ENCODE measurements at places on chromosomes 16 and 17.

GRCh38 chr16:75374388-75374787 lies 58.9 kb downstream of the CFDP1 start:
- no peak for DNase-seq

- no peak for DNase-seq
These were observed 1.7 kb upstream of the MAZ start for GRCh38 chr16:29804455-29805231.

DNA sequence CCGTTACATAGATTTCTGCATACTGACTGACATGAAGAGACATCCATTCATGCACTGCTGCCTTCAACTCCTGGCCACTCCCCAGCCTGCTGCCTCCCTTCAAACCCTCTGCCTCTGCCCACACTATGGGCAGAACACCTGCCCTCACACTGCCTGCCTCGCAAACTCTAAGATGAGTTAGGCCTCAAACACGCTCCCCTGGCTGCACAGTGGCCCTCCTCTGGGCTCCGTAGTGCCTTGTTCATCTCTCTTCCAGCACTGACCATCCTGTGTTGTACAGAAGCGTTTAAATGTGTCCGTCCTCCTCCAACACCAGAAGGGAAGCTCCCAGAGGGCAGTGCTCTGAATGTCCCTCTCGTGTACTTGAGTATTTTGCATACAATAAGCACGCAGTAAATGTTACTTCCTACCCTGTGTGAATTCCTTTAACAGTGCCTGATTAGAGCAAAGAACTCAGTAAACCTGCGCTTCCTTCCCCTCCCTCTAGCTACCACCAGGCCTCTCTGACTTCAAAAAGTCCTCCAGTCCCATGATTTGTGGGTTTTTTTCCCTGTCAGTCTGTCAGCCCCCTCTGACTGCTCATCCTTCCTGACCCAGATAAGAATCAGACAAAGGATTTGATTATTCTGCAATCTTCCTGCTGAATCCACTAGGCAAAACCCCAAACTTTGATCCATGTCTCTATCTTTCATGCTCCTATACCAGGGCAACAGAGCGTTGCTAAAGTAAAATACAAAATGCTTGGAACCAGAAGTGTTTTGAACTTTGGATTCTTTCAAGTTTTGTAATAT lies 3.9 kb downstream of the DHX33 start:
- no peak for DNase-seq

- DNase-seq: no peak
These were observed 229.8 kb downstream of the CPPED1 start for GRCh38 chr16:12573730-12574383.

DNA sequence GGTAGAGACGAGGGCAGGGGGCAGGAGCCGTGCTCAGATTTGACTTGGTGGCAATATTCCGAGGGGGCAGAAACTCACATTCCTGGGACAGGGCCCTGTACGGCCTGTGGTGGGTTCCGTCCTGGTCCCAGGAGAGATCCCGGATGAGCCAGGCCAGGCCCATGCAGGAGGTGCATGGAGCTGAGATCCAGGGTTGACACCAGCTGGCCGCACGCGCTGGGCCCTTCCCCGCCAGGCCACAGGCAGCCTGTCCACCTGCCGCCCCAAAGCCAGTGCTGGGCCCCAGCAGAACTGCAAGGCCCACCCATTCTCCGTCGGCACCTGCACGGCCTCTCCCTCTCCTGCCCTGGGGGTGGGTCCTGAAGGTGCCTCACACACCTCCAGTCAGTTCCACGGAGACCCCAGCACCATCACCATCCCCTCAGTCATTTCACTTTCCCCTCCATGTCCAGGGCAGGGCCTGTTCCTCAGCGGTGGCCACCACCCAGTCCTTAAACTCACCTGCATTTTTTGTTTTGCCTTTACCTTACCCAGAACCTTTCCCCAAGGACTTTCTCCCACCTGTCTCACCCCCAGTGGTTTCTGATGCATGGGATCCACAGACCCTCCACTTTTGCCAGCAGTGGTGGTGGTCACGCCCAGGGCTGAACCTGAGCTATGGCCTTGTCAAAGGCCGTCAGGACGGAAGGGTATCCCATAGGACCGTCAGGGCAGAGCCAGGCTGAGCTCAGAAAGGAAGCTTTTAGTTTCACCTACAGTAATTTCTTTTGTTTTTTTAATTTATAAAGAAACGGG lies 25.1 kb upstream of the CDH15 start:
- DNase-seq: no peak

DNA sequence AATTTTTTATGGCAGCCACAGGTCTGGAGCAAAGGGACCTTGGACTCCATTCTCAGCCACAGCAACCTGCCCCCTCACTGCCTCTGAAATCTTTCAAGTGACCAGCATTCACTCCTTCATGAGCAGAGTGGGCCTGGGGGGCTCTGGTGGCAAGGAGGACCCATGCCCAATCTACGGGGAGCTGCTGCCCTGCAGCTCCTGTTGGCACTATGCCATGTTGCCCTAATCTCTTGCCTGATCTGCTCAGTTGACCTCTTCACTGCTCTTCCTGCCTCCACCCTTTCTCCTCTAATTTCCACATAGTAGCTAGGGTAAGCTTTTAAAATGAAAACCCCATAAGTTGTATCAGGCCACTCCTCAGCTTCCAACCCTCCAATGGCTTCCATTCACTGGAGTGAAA lies 2.9 kb upstream of the PRKCB start:
- DNase-seq: no peak

GRCh38 chr16:50800074-50800473 lies 58.2 kb downstream of the CYLD start:
- DNase-seq: no peak

Measured in NCI-H774 (cell line).